HAP-1 (cell line): ENCODE measurements at places on chromosomes 2 and 18.

DNA sequence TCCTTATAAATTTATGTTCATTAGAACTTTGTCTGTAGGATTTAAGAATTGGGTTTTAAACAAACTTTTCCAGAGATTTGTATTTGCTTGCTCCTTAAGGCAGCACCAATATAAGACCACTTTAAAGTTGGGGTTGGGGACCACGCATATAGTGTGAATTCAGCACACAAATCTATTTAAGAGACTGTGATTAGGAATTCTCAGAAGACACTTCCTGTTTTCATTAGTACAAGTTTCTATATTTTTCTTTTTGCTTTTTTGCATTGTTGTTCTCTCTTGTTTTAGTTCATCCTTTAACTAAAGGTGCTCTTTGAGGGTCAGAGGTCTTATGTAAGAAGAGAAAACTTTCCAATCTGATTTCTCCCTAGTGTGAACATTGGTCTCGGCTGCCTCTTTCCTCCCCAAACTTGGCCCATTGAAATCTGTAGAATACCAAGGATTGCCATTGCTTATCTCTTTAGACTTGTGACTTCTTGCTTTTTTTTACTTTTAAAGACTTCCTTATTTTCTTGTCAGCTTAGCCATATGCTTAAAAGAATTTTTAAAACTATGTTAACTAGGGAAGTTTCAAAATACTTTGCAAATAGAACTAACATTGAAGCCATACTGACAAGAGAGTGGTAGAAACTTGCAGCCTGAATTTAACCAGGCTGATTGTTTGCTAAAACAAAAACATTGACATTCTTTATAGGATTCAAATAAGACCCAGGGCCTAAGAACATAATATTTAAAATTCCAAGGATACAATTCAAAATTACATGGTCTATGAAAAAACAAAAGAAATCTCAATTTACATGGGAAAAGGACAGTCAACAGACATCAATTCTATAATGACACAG lies 264.1 kb upstream of the FN1 start:
- no peak for DNase-seq

DNA sequence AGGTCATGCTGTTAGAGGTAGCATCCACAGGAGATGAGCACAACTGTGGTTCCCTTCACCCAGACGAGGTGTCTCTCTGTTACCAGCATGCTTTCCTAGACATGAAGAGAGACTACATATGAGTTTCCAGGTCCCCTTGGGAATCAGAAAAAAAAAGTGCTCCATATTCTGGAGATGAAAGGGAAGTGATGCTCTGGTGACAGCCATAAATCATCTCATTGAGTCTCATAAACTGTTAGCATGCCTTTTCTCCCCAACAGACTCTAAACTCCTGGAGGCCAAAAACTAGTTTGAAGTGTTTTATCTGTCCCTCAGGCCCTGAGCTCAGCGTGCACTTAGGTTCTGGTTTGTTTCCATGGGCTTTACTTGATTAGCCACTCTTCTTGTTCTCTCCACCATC lies 124.6 kb upstream of the CREB1 start:
- DNase-seq = no peak

GRCh38 chr2:215396595-215397313 lies 39.1 kb downstream of the FN1 start:
- no peak for DNase-seq

GRCh38 chr2:144595279-144595678 lies 75.4 kb upstream of the ZEB2 start:
- DNase-seq = no peak

DNA sequence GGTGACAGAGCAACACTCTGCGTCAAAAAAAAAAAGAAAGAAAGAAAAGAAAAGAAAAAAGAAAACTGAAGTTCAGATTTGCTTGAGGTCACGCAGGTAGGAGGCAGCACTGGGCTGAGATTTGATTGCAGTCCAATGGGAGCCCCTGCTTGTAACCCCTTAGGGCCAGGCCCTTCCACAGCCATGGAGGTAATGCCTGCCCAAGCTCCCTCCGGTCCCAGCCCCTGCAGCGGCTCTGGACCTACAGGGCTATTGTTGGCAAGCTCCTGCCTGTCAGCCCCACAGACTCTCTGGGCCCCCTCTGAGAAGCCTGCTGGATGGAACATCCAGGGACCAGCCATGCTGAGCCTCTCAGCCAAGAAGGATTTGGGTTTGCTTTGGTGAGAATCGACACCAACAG lies 12.2 kb downstream of the ZFP36L2 start:
- no peak for DNase-seq

DNA sequence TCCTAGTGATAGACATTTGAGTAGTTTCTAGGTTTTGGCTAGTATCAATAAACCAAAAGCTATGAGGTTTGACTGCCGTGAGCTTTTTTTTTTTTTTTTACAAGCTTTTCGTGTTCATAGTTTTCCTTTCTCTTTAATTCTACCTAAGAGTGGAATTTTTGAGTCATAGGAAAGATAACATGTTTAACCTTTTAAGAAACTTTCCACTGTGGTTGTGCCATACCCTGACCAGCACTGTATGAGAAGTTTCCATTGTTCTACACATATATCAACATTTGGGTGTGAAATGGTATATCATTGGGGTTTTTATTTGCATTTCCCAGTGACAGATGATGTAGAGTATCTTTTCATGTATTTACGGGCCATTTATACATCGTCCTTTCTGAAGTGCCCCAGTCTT lies 31.7 kb downstream of the UBE2F start:
- no peak for DNase-seq

DNA sequence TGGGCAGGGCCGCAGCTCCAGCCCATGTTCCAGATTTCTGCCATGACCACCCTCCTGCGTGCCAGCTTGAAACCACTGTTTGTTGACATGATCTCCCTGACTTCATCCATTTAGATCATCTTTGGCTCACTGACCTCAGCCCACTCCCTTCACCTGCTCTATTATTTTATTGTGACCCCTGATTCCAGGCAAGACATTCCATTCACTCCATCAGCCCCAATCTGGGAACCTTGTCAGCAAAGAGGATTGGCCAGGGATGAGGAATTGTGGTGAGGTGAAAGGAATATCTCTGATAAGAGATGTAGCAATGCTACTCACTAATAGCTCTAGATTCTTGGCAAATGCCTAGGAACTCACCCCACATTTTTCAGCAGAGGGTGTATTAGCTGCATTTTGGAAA lies 174.2 kb downstream of the TMEM247 start:
- DNase-seq = no peak

DNA sequence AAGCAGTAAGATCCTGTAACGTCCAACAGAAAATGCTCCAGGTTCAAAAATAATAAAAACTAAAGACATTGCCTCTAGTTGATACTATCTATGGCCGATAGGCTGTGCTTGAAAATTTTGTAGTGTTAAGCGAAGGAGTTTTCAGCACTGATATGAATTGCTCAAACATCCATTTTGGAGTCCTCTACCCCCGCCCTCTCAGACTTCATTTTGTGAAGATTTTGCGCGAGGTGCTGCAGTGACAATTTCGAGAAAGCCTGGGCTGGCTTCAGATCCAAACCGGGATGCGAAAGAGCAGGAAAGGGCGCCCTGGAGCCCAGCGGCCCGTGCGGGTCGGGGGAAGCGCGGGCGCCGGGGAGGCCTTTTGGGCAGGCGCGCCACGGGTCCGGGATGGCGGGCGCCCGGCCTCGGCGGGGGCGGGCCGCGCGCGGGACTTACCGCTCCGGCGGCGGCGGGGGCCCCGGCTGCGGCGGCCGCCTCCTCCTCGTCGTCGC lies 1.8 kb downstream of the SP3 start:
- peak; percentile 69 for DNase-seq

- DNase-seq = no peak
These were observed 228.0 kb upstream of the ID2 start for GRCh38 chr2:8453904-8454302.

GRCh38 chr2:177598326-177599138 lies 206.0 kb downstream of the AGPS start:
- DNase-seq = no peak

- peak; percentile 6 for DNase-seq
These were observed 4.2 kb upstream of the PAX8 start for GRCh38 chr2:113282747-113283533.
